ENCODE measurements at places on chromosomes 5 and 9.
A peak's percentile ranks its signal among the peaks of the same experiment; 100 is the strongest.

DNA sequence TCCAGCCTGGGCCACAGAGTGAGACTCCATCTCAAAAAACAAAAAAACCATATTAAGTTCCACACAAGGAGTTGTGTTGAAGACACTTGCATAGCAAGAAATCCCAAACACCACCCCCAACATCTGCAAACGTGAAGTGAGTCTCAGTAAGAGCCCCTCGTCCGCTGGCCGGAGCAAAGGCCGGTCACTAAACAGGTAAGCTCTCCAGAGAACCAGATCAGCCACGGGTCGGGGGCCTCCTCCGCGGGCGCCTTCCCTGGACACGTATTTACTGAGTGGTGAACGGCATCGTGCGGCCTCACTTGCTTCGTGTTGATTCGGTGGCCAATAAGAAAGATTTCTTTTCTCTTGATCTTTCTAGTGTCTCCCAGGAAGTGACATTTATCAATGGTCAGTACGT is 93.6 kb downstream of the MRPL36 start:
- no peak for DNase-seq

GRCh38 chr5:151903243-151903653 is 21.4 kb downstream of the GLRA1 start:
- DNase-seq: no peak

DNA sequence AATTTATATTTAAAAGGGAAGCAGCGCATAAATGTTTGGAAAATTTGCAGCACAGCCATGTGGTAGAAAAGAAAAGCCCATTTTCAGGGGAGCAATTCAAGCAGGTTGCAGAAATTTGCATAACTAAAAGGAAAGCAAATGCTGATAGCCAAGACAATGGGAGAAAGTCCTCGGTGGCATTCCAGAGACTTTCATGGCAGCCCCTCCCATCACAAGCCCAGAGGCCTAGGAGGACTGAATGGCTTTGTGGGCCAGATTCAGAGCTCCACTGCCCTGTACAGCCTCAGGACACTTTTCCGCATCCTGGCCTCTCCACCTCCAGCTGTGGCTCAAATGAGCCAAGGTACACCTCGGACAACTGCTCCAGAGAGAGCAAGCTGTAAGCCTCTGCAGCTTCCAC is 462.9 kb downstream of the CDK5RAP2 start:
- DNase-seq: no peak

DNA sequence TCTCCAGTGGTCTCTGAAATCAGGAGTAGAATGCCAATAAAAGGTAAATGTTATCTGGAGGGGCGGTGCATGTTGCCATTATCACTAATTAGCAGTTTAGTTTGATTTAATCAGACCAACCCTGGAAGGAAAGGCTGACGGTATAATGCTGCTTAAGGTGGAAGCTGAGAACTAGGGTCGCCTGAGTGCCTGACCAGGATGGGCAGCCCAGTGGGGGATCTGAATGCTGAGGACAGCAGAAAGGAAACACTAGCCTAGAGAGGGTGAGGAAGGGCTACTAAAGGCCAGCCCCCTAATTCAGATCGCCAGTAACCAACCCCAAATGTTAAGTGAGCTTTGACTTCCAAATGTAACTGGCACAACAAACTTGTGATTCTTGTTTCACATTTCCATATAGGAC is 172.2 kb downstream of the APBA1 start:
- no peak for DNase-seq

DNA sequence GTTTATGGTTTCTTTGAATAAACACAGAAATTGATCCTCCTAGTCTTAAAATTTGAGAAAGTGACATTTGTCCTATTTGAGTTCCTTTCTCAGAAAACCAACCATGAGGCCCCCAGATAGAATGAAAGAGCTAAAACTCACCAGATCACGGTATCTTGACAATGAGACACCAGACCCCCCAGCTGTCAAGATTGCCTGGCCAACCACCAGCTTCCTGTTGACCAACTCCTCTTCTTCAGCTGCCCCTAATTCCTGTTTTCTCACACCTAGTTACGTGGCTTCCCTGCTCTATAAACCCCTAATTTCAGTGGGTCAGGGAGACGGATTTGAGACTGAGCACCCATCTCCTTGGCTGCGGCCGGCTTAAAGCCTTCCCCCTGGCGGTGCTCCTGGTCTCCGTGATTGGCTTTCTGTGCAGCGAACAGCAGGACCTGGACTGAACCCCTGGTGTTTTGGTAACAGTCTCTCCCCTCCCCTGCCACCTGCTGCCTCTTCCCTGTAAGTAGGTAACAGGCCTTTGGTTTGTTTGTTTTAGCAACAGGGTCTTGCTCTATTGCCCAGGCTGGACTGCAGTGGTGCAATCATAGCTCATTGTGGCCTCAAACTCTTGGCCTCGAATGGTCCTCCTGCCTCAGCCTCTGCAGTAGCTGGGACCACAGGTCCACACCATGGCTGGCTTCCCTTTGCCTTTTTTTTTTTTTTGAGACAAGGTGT is 4.8 kb upstream of the ENTPD2 start:
- DNase-seq: no peak

GRCh38 chr5:40429258-40430100 is 250.2 kb upstream of the PTGER4 start:
- no peak for DNase-seq

DNA sequence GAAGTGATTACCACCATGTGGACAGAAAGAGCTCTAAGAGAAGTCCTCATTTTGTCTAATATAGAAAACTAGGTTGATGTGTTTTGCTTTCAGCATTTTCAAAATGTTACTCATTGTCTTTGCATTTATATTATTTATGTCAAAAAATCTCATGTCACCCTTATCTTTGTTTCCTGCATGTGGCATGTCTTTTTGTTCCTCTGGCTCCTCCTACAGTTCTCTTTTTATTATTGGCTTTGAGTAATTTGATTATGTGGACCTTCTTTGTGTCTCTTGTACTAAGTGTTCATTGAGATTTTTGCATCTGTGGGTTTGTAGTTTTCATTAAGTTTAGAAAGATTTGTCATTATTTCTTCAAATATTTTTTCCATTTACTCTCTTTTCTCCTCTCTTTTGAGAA is 58.8 kb downstream of the GNG10 start:
- no peak for DNase-seq

GRCh38 chr9:129206401-129206800 is 28.3 kb upstream of the IER5L start:
- DNase-seq: no peak

GRCh38 chr5:133256276-133256675 is 204.5 kb downstream of the HSPA4 start:
- DNase-seq: no peak

GRCh38 chr5:352639-353611 is 31.4 kb downstream of the AHRR start:
- DNase-seq: peak; percentile 54

DNA sequence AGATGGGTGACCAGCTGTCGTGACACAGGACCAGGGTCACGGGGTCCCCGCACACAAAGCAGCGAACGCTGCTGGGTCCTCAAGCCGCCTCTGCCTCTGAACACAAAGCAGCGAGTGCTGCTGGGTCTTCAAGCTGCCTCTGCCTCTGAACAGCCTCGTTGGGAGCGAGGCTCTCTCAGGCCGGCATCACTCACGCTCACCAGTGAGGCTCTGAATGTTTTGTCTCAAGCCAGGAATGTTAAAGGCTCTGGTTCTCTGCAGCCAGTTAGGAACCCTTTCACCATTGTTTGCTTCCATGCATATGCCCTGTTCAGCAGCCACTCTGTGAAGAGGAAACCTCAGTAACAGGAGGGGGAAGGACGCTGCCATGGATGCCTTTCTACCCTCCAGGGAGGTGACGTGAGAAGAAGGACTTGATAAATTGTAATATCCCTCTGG is 82.7 kb upstream of the TAF11L2 start:
- DNase-seq: no peak

GRCh38 chr5:69049151-69049550 is 44.7 kb upstream of the SLC30A5 start:
- DNase-seq: no peak

DNA sequence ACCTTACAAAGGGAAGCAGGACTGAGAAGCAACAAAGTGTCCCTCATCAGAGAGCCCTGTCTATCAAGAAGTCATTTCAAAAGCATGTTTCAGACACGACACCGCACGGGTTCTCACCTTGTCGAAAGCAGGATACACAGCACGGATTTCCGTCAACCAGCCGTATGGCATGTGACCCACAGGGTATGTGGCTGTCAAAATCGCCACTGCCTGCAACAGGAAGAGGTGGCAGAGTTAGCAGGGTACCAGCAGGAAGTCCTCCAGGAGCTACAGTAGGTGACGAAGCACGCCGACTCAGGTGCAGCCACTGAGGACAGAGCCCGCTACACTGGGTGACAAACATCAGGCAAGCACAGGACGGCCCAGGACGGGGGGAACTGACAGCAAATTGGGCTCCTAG is 81.2 kb downstream of the OTULIN start:
- peak; percentile 67 for DNase-seq

GRCh38 chr5:58454025-58454424 is 5.9 kb downstream of the PLK2 start:
- DNase-seq: no peak

DNA sequence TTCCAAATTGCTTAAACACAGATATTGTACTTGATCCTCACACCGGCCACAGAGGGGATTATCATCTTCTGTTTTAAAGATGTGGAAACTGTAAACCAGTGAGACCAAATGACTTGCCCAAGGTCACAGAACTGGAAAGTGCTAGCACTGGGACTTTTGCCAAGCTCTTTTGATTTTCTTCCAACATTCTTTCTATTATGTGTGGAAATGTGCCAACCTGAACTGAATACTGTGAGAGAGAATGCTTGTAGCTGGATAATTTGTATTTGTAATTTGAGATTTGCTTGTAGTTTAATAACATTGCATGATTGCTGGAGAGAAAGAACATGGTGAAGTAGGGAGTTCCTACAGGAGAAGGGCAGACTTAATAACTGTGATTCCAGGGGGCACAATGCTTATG is 977.9 kb upstream of the NUDT12 start:
- DNase-seq: no peak

DNA sequence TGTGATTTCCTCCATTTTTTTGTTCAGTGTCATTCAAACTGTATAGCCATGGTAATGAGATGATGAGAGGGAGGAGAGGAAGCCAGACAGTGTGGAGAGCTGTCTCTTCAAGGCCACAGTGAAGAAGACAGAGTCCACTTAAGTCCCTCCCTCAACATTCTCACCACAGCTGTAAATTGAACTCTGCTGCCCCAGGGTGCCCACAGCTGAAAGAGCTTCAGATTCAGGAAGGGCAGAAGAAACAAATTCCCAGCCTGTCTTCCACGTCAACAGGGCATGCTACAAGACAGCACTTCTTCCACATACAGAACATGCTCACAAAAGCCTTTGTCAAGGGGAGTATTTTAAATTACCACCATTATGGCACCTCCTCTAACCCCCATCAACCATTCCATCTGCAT is 100.4 kb downstream of the KLHL3 start:
- DNase-seq: no peak

DNA sequence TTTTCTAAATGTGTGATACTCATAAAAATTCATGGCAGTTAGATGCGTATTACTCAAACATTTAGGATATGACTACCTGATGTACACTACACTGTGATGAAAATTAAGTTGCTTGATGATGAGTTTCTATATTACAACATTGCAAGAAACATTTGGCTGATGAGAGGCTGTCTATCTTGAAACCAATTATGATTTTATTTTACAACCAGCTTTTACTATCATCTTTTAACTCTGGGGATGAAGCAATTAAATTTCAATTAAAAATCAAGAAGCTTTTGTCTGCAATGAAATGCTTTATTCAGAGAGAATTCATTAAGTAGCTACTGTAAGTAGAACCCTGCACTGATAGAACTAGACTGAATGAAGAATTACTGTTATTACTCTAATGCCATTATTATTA is 500.4 kb downstream of the KCTD16 start:
- DNase-seq: no peak

GRCh38 chr5:148820461-148821395 is 5.7 kb upstream of the ADRB2 start:
- no peak for DNase-seq

DNA sequence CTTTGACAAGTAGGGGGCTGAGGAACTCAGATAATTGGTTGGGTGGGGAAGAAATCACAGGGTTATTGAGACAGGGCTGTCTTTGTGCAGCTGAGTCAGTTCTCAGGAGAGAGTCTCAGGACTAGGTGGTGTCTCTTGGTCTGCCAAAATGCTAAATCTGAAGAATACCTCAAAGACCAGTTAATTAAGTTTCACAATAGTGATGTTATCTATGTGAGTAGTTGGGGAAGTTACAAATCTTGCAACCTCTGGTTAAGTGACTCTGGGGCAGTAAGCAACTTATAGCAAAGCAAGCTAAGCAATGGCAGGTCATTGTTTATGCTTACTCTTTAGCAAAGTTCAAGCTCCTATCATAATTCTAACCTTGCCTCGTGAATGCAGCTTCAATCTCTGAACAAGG is 53.6 kb downstream of the GIN1 start:
- DNase-seq: no peak

DNA sequence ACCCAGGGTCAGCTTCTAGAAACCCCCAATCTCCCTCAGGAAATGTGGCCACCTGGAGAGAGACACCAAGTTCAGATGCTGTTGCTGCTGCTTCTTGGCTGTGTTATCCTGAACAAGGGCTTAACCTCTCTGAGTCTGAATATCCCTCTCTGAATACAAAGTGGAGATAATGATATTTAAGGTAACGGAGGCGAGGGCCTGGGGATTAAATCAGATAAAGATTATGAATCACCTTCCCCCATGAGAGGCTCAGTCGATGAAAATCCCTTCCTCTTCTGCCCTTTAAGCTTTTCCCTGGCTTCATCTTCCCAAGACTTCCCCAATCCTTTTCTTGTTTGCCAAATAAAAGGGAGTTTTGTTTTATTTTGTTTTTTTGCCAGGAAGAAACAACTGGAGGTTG is 8.1 kb upstream of the CPLX2 start:
- DNase-seq: no peak

- DNase-seq: no peak
Measured at GRCh38 chr5:123261752-123262151, 161.5 kb downstream of the CEP120 start.

DNA sequence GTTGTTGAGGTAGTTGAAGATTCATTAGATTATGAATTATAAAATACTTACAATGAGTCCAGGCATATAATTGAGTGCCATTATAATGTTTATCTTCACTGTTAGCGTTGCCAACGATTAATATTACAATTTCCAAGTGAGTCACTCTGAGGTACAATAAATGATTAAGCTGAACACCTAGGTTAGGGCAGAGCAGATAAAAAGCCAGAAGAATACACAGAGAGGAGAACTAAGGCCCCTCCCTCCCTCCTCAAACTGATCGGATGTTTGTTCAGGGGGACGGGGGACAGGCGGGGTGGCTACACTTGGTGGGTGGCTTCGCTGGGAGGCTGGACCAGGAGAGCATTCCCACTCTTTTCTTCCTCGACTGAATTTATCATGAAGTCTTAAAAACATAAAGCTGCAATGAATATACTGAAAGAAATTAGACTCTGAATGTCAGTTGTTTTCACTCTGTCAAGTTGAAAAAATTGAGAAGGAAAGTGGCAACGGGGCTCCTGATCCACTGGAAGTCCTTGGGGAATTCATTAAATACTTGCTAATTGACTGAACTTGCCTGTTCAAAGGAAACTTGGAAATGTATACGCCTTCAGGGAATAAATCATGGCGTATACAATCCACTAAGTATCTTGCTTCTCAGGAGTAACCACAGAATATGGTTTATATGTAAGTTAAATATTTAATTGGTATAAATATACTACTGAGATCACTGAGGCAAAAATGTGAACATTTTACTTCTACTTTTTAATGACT is 198.1 kb downstream of the TSSK1B start:
- DNase-seq: no peak

Data from activated CD8-positive, alpha-beta memory T cell treated with anti-CD3 and anti-CD28 coated beads for 24 hours (primary cell).